ENCODE measurements at places on chromosomes 6 and 20.

DNA sequence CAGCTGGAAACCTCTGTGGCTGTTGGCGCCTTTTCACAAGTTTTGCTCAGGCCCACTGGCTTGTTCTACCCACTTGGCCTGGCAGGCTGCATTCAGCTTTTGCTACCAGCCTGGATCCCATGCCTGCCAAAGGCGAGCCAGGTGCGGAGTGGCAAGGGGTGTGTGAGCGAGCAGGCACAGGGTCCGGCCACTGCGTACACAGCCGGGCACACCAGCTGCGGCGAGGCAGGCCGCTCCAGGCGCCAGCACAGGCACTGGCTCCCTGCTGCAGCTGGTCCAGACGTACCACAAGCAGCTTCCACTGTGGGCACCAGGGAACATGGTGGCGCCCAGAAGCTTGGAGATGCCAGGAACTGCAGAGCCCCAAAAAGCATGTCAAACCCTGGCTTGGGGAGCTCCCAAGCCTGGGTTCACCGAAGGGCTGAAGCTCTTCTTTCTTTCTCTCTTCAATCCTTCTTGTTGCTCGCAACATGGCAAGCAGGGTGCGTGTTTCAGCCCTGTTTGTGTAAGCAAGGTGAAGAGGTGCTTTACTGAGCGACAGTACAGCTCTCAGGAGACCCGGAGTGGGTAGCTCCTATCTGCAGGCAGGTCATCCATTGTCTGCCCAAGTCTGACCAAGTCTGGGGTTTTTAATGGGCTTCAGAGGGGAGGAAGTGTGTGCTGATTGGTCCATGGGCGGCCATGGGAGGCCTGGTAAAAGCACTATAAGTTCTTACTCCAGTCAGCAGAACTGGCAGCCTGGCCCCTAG lies 32.6 kb upstream of the GRM4 start:
- no peak for DNase-seq

GRCh38 chr6:168413856-168414255 lies 27.1 kb upstream of the SMOC2 start:
- no peak for DNase-seq

GRCh38 chr6:33430334-33430733 lies 10.5 kb downstream of the SYNGAP1 start:
- no peak for DNase-seq

DNA sequence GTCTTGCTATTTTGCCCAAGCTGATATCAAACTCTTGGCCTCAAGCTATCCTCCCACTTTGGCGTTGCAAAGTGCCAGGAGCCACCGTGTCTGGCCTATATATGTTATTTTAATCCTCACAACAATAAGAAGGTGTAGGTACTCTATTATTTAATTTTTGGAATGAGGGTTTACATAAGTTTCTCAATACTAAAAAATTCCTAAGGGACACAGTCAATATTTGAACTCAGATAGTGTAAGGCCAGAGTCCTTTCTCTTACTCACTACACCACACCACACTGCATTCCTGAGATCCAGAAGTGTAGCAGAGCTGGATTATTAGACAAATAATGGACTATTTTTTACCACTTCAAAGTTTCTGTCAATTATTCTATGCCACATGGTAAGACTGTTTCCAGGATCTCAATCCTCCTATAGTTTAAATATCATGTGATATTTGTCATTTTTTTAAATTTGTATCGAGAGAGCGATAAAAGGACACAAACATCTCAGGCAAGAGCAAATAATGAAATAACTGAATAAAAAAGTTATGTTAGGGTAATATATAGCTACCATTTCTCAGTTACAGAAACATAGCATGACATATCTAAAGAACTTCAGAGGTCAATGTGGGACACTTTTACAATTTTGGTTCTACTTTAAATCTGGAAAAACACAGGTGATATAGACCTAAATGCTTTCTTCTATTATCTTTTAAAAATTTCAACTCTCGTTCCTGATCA lies 162.2 kb upstream of the THEMIS start:
- no peak for DNase-seq

DNA sequence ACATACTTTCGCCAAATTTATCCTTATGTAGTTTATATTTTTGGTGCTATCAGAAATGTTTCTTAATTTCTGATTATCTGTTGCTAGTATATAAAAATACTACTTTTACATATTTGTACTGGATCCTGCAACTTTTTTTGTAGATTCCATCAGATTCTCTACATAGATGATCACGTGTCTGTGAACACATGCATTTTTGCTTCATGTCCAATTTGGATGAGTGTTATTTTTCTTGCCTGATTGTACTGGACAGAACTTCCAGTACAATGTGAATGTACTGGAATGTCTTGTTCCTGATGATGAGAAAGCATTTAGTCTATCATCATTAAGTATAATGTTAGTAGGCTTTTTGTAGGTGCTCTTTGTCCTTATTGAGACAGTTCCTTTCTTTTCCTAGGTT lies 25.0 kb upstream of the SSR1 start:
- DNase-seq, result no peak

DNA sequence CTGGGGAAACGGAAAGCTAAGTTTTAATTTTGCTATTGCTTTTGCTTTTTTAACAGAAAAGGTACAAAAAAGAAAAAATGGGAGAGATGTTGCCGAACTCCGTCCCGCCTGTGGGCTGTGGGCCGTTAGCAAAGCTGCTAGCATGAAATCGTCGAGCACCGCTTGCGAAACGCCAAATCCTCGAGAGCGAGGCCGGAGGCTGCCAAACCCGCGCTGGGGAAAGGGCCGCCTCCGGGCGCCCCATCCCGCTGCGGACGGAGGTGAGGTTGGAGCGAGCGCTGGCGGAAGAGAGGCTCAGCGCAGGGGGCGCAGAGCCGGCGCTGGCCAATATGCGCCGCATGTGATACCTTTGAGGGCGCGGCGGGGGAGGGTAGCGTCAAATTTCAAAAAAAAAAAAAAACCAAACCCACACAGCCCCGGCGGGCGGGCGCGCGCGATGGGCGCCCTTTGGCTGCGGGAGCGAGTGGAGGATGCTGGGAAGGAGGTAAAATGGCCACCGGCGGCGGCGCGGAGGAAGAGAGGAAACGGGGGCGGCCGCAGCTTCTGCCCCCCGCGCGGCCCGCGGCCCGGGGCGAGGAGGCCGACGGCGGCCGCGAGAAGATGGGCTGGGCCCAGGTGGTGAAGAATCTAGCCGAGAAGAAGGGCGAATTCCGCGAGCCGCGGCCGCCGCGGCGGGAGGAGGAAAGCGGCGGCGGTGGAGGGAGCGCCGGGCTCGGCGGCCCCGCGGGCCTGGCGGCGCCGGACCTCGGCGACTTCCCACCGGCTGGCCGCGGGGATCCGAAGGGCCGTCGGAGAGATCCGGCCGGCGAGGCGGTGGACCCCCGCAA lies at the start of gene ZCCHC3:
Gene ZCCHC3, plus strand, starts transcription at position 473 of the 827 bp plus-strand sequence. Its CDS starts 17 bp downstream, at position 490.
- DNase-seq, result peak; percentile 81

GRCh38 chr6:3176562-3177355 lies 19.4 kb upstream of the TUBB2A start:
- peak; percentile 34 for DNase-seq

DNA sequence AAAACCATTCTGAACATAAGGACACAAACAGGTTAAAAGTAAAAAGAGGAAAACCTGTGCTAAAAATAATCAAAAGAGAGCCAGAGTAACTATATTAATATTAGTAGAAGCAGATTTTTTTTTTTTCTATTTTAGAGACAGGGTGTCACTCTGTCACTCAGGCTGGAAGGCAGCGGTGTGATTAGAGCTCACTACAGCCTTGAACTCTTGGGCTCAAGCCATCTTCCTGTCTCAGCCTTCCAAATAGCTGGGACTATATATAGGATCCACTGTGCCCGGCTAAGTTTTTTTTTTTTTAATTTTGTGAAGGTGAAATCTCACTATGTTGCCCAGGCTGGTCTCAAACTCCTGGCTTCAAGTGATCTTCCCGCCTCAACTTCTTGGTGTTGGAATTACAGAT lies 33.4 kb upstream of the PLN start:
- DNase-seq, result no peak

DNA sequence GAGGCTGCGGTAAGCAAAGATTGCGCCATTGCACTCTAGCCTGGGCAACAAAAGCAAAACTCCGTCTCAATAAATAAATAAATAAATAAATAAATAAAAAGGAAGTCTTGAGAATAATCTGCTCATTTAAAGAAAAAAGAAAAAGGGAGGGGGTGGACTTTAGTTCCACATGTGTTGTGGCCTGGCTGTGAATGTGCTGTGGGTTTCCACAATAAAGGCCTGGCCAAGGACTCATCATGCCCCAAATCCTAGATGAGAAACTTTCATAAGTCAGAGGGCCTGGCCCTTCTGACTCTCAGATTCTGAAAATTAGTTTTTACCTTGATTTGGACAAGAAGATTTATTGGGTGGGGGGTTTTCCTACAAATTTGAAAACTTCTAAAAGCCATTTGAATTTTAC lies 48.4 kb downstream of the RIOK1 start:
- DNase-seq, result no peak

DNA sequence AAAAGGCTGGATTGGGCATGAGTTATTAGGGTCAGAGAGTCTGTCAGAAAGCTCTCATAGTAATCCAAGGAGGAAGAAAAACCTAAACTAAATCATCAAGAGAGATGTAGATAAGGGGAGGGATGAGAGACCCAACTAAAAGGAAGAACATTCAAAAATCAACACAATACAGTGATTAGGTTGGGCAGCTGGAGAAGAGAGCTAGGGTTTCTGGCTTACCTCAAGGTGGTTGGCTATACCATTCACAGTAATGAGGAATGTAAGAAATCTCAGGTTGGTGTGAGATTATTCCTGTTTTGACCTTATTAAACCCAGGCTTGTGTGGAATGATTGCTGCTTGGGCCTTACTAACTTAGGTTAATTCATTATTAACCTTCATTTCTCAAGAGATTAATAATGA lies 6.2 kb upstream of the COX7A2 start:
- DNase-seq, result no peak

DNA sequence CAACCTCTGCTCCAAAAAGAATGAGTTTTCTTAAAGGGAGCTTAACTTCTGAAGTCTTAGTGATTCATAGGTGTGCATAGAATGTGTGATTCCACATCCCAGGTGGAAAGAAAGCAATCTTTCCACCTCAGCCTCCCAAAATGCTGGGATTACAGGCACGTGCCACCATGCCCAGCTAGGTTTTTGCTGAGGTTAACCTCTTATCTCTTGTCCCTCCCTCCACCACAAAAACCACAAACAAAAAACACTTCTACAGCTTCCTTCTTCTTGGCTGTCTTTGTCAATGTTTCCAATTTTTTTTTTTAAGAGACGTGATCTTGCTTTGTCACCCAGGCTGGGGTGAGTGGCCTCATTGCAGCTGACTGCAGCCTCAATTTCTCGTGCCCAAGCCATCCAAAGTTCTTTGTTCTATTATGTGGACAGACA lies 8.1 kb upstream of the CSE1L start:
- DNase-seq, result peak; percentile 4

DNA sequence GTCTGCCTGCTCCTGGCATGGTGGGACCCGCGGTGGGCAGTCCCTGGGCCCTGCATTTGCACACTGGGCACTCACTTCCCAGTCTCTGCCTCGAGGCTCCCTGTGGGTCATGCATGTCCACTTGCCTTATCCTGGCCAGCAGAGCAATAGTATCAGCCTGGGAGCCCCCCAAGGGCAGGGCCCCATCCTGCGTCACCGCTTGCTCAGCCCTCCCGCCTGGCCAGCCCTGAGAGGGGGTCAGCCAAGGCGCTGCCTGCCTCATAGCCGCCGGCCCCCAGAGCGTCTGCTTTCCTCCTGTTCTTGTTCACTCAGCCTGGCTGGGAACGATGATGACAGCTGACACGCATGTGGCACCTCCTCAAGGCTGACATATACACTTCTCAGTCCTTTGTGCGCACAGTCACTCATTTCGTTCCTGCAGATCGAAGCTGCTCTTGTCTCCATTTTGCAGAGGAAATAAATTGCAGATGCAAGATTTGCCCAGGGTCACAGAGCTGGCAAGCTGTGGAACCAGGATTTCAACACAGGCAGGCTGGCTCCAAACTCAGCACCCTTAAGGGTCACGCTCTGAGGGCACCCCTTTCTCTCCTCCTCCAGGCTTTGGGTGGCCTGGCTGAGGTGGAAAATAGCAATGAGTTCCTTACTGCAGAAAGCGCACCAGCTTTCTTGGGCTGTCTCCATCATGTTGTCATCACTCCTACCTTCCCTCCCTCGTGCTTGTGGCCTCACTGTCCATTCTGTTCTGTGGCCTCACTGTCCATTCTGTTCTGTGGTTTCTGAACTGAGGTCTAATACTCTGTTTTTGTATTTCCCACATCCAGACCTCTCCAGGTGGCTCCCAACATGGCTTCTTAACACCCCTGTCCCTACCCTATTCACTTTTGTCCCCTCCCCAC lies 17.2 kb downstream of the KCNK17 start:
- DNase-seq, result no peak

- peak; percentile 54 for DNase-seq
Observed at GRCh38 chr20:62804627-62805154, at the start of gene OGFR. TSS of gene OGFR (plus strand) at chr20:62804835. CDS start at chr20:62804860, 25 bp downstream.

DNA sequence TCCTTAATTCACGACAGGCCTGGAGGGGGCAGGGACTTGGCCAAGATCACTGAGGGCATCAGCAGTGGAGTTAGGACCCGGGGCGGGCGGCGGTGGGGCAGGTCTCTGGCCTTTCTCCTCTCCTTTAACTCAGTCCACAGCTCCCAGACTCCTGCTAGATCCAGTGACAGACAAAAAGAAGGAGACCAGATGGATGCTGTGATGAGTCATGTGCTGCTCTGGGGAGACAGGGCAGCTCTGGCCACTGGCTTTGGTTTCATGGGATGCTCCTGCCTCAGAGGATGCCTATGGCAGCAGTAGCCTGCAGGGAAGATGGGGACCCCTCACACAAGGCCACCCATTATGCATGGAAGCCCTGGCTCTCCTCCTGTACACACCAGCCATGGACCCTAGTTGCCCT lies 20.5 kb downstream of the EPB41L1 start:
- no peak for DNase-seq

DNA sequence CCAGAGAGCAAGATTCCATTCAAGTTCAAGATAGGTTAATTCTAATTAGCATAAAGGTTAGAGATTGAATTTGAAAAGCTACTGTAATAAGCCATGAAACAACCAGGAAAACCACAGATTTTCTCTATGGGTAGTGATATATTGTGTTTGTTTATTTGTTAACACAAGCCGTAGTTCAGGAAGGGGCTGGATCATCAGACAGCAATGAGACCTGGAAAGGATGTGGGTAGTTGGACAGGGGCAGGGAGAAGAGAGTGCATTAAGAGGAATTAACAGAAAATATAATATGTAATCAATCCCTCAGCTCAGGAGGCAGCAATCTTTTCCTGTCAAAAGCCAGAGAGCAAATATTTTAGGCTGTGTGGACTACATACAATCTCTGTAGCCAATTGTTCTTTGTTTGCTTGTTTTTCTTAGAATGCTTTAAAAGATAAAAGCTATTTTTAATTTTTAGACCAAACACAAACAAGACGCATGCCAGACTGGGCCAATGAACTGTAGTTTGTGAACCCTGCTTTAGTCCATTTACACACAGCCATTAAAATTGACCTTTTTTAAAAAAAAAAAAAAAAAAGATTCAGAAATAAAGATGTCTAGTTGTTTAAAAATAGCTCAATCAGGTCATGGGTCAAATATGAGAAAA lies 398.7 kb upstream of the MARCKS start:
- DNase-seq, result no peak

DNA sequence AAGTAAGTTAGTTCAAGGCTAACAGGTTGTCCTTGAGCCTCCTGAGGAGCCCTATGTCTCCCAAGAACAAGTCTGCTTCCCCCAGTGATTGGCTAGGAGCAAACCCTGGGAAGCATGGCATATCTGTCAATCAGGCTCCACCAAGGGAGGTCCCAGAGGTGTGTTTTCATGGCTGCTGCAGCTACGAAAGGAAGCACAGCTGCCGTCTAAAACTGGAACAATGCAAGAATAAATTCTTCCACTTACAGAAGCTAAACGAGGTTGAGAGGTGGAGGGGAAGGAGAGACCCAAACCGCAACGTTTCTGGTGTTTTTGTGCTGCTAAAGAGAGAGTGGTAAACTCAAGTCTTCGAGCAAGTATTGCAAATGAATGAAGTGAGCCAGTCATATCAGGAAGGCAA lies 4.9 kb upstream of the PTGIS start:
- no peak for DNase-seq

Measured in stimulated activated CD8-positive, alpha-beta memory T cell treated with anti-CD3 and anti-CD28 coated beads, Interleukin-15, amount 100 ng/mL, for 48 hours (primary cell).